Fibroblast of skin of right quadriceps (primary cell): ENCODE measurements at places on chromosomes 3 and 15.

GRCh38 chr3:106946866-106947265, 430.4 kb upstream of the CCDC54 start:
- DNase-seq = no peak

DNA sequence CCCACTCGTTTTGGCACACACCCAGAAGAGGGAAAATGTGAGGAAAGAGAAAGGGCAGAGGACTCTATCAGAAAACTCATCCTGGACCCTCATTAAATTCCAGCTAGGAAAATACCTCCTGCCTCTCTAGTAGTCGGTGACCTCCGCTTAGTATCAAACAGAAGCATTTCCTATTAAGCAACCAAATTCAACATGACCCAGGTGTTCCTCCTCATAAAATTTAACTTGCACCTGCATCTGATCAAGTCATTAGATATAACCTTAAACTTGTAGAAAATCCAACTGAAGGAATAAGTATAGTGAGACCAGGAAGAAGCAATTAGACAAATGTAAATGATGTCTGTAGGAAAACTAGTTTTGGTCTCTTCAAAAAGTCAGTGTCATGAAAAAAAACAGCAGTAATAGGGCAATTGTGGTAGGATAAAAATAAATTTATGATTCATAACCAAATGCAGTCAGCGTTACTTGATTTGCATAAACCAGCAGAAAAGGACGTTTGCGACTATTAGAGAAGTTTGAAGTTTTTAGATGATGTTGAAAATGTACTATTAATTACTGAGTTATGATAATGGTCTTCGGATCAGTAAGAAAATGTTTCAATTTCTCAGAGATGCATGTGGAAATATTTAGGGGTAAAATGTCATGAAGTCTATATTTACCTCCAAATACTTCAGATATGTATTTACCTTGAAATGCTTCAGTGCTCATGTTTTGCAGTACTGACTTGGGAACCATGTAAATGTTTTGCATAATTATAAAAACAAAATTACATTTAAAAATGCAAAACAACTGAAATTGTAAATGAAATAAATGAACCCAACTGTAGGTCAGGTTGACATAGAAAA, 44.6 kb downstream of the LDHAL6B start:
- DNase-seq = no peak

DNA sequence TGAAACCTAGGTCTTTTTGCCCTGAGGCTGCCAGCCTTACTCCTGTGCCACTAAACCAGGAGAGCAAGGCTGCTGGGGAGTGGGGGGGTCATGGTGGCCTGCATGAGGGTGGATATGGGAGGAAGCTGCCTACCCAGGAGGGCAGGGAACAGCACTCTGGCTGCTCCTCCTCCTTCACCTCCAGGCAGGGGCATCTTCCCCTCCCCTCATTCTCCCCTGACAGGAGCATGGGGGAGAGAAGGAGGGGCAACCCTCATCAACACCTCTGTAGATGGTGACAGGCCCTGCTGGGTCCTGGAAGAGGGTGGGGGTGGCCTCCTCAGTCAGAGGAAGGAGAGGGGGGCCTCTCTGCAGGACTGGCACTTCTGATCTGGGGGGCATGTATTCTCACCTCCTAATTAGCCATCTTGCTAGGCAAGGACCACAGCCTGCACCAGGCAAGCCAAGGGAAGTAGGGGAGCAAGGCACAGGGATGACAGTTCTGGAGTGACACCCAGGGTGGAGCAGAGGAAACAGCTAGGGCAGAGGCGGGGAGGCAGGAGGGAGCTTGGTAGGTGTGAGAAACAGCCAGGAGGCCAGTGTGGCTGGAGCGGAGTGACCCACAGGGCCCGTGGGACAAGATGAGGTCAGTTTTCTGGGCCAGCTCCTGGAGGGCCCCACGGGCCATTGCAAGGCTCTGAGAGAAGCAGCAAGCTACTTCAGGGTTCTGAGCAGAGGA, 4.9 kb downstream of the CCDC33 start:
- no peak for DNase-seq

GRCh38 chr15:25134546-25134945, 179.8 kb downstream of the SNRPN start:
- no peak for DNase-seq

DNA sequence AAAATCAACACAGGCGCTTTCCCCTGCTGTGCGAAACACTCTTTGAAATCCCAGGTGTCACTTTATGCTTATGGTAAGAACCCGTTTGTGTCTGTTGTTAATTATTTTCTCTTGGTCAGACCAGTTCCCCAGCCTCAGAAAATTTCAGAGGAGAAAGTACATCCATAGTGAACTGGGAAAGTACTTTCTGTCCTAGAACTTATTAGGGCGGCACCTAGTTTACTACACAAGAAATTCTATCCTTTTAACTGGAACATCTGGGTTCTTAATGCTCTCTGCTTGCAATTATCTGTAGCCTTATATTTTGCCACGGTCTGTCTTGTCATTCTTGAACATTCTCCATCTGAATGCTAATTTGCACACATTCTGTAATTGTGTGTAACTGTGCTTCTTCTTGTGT, 215.0 kb downstream of the PTPRG start:
- no peak for DNase-seq

GRCh38 chr15:69114331-69114928, 46.0 kb upstream of the GLCE start:
- no peak for DNase-seq

DNA sequence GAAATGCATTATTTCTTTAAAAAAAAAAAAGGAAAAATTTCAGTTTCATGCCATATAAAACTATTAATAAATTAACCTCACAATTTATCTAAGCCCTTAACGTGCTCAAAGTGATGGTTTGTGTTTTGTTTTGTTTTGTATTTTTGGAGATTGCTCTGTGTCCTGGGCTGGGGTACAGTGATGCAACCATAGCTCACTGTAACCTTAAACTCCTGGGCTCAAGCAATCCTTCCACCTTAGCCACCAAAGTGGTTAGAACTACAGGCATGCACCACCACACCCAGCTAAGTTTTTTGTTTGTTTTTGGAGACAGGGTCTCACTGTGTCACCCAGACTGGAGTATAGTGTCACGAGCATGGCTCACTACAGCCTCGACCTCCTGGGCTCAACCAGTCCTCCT, 180.7 kb downstream of the UBE2E2 start:
- no peak for DNase-seq

GRCh38 chr3:119034256-119035013, at the start of gene IGSF11:
Gene IGSF11 (minus strand): TSS chr3:119034846. CDS start chr3:119034582, 264 bp downstream.
- peak; percentile 22 for DNase-seq

GRCh38 chr3:25572336-25572735, 92.4 kb downstream of the TOP2B start:
- no peak for DNase-seq

GRCh38 chr15:92733934-92734521, 78.5 kb upstream of the FAM174B start:
- peak; percentile 48 for DNase-seq

GRCh38 chr3:105463620-105464019, 96.9 kb downstream of the ALCAM start:
- no peak for DNase-seq

DNA sequence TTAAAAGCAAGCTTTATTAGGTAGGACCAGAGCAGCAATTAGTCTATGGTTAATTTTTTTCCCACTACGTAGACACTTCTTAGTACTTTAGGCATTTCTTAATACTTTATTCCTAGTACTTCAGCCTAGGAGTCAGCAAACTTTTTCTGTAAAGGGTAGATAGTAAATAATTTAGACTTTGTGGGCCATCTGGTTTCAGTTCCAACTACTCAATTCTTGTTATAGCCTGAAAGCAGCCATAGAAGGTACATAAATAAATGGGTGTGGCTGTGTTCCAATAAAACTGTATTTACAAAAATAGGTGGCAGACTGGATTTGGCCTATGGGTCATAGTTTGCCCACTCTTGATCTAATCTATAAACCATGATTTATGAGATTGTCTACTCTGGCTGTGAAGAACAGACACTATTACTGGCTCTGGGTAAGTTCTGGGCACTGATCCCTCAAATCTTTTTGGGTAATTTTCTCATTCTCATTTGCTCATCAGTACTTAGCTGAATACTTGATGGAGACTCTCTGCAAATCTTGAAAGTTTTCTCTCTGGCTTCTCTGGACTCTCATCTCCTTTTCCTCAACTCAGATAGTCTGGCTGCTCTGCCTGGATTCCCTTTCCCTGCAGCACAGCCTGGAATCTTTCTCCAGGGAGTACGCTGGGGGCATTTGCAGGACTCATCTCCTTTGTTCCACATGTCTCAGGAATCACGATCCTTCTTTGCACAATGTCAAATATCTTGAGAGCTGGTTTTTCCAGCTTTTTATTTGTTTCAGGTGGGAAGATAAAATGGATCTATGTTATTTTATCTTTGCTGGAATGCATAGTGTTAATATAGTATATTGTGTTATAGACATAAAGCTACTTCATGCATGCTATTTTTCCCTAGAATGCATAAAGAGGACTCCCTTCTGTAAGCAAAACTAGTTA, 524.8 kb upstream of the TBL1XR1 start:
- no peak for DNase-seq

DNA sequence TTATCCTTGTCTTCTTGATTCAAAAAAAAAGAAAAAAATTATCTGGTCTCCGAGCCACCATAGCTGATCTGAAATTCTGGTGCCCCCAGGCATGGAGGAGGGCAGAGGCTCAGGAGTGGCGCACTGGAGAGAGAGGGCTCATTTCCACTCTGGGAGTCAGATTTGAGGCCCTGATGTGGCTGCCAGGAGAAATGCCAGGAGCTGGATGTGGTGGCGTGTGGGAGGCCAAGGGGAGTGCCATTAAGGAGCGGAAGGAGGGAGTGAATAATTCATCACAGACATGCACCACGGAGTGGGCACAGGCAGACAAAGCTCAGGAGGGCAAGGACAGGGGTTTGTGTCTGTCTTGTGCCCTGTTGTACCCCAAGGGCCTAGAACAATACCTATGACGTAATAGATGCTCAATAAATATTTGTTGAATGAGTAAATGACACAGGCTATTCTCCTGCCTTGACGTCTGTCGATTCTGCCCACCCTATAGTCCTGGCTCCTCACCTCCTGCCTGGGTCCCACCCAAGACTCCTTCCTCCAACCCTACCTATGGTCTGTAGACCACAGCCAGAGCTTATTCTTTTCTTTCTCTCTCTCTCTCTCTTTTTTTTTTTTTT, 12.0 kb upstream of the GRIP2 start:
- no peak for DNase-seq

DNA sequence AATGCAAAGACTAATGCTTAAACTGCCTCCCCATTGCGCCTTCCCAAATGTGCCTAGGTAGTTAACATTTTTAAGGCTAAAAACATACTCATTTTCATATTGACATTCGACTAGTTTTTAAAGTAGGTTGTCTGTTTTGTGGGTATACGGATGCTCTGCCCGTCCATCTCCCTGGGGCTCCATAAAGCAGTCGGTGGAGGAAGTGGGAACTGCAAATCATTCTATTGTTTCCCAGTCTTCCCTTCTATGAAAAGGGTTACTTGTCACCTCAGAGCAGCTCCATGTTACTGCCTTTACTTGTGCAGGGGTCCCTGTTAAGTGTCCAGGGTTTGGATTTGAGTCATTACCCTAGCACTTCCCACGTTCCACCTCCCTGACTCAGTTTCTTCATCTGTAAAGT, 10.9 kb downstream of the CHCHD6 start:
- DNase-seq = no peak

DNA sequence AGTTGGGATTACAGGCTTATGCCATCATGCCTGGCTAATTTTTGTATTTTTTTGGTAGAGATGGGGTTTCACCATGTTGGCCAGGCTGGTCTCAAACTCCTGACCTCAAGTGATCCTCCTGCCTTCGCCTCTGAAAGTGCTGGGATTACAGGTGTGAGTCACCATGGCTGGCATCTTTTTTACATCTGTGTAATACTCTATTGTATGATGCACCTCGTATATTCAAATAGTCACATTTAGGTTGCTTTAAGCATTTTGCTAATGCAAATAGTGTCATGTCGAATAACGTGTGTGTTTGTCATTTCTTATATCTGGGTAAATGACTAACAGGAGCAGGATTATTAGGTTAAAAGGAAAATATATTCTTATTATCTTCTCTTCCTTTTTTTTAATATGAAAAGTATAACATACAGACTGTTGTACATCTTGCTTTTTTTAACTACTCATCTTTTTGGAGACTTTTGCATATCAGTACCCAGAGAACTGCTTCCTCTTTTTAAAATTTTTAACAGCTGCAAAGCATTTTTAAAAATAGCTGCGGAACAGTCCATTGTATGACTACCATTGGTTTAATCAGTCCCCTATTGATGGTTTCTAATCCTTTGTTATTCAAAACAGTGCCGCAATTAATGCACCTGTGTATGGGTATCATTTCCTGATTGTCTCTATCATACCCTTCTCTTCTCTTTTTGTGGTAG, 13.4 kb downstream of the SCAMP5 start:
- DNase-seq = no peak

DNA sequence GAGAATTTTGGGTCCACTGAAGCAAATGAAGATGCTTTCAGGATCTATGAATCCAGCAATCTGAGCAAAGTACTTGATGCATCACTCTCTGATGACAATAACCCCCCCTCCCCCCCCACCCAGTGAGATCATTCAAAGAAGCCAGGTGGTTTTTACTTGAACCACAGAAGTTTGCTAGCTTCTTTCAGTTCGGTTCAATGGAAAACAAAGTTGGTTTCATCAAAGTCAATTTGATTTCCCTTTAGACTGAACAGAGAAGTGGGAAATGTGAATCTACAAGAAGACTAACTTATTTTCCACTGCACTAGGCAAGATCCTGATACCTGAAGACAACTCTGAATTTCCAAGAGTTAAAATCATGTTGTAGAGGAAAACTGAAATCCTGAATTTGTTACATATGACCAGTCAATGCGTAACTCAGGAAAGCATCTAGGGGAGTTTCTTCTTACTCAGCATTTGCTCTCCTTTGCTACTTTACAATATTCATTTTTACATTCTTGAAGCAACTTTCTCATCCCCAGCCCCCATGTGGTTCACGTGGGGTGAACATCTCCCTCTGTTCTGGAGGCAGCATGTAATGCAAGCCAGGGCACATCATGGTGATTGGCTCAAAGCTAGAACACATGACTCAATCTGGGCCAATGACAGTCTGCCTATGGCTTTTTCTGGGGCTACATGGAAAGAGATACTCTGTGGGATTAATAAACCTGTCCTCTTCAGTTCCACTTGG, 572.6 kb downstream of the FOXP1 start:
- no peak for DNase-seq

DNA sequence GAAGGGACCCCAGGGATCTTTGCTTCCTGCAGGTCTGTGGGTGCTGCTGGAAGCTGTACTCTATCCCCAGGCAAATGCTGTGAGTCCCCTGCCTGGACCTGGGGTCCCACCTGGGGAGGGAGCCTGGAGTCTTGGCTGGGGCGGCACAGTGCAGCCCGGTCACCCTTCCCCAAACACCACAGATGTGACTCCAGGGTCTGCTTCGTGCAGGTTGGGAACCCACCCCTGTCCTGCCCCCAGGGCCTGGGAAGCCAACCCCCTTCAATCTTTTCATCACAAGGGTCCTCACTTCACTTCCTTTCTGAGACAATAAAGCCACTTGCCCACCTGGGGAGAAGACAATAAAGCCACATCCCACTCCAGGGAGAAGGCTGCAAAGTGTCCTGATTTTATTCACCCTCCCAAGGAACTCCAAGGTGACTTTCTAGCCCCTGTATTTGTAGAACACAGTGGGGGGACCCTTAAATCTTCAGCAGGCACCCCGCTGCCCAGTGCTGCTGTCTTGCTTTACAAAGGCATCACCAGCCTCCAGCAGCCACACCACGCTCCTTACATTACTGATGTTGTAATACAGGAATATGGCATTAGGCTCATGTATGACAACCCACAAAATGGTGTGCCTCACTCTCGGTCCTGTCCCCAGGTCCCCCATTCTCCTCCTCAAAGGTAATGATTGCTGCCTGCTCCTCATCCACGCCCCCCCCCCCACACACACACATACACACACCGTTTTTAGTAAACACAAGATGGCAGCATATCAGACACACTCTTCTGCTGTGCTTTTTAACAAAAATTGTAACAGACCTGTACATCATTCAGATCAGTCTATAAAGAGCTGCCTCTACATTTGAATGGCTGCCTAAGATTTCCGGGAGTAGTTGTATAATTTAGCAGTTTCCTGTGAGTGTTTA, 9.9 kb downstream of the C3orf22 start:
- no peak for DNase-seq
